ENCODE measurements at places on chromosomes 12 and 14.

- DNase-seq: no peak
Observed at GRCh38 chr12:107663277-107663676, 22.3 kb upstream of the PWP1 start.

GRCh38 chr12:104410786-104411185, 46.0 kb upstream of the CHST11 start:
- DNase-seq: no peak

GRCh38 chr14:81400852-81401251, 728 bp upstream of the STON2 start:
- DNase-seq: peak; percentile 98

DNA sequence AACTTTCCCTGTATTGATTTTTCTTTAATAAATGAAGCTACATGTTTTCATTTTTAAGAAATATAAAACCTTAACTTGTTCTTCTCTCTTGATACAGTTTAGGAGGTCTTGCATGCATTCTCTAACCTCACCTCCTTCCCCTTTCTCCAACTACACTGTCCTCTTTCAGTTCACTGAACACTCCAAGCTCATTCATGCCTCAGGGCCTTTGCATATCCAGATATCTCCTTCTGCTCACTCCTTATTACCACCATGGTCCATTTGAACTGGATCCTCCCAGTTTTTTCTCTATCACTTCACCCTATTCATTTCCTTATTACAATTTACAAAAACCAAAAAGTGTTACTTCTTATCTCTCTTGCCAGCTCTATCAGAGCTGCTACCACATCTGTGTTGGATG, 242.9 kb upstream of the PLEKHG7 start:
- DNase-seq: no peak

- peak; percentile 8 for DNase-seq
Observed at GRCh38 chr14:71855399-71856036, 76.7 kb upstream of the RGS6 start.

DNA sequence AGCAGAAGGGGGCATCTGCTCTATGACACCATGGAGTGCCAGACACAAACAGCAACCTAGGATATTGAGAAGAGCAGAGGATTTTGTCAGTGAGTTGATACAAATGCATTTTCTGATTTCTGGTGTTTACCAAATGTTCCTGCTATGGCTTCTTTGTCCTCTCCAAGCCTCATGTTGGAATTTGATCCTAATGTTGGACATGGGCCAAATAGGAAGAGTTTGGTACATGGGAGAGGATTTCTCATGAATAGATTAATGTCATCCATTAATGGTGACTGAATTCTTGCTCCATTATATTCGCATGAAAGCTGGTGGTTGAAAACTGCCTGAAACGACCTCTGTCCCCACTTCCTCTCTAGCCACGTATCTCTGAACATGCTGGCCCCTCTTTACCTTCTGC, 1002.2 kb upstream of the FLRT2 start:
- DNase-seq: no peak

GRCh38 chr14:99596772-99597171, 7.2 kb downstream of the CCDC85C start:
- no peak for DNase-seq

GRCh38 chr14:71361336-71361735, 454.1 kb downstream of the PCNX1 start:
- peak; percentile 45 for DNase-seq

- DNase-seq: no peak
Observed at GRCh38 chr12:50185970-50186663, 18.9 kb upstream of the CERS5 start.

GRCh38 chr14:55103971-55104954, 24.8 kb upstream of the LGALS3 start:
- DNase-seq: no peak

DNA sequence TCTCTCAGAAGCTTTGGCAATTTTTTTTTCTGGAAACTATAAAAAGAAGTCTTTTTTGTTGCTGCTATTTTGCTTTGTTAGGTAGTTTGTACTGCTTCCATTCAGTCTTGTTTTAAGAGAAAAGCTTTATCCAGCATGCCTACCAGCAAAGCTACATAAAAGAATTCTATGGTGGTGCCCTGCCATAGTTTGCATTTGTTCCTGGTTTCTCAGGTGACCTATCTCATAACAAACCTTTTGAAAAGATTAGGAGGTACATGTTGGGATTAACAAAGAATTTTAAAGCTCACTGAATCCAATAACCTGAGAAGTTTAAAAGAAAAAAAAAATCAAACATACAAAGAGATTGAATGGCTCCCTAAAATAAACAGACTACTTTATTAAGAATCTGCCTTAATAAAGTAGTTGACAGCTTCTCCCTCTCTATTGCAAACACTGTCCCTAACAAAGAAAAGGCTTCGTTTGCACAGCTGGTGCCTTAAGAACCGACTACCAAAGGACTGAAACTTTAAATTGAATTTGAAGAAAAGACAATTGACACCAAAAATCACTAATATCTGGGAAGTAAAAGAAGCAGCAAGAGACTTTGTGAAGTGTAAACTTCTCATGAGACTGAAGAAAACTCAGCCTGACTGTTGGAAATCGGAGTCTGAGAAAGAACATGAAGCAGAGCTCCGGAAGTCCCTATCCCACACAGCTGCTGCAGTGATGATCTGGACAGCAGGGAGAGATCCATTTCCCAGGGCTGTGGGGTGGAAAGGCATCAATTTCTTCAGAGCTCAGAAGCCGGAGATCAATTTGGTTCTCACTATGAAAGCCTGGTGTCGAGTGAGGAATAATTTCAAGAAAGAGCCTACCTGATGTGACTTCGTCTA, 102.7 kb upstream of the PLEKHA5 start:
- no peak for DNase-seq

GRCh38 chr14:76908834-76909233, 82.6 kb downstream of the LRRC74A start:
- DNase-seq: no peak

DNA sequence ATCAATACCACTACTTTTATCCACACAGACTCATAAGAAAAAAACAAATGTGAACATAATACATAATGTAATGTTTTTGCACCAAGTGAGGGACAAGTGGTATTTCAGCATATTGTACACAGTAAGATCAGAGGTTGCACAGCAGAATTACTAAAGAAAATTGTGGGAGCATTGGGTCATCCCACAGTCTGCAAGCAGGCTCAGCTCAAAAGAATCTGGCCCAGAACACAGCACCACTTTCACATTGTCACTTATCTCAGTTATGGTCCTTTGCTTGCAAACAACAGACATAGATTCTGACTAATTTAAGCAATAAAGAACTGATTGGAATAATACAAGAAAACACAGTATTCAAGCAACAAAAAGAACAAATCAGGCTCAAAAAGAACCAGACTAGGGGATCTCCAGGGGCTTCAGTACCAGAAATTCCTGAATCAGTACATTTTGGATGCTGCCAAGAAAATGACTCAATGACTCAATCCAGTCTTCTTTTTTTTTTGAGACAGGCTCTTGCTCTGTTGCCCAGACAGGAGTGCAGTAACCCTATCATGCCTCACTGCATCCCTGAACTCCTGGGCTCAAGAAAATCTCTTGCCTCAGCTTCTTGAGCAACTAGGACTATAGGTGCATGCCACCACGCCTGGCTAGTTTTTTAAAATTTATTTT, 42.9 kb upstream of the EEA1 start:
- DNase-seq: peak; percentile 75

GRCh38 chr12:1758887-1759286, 61.5 kb upstream of the LRTM2 start:
- DNase-seq: no peak

DNA sequence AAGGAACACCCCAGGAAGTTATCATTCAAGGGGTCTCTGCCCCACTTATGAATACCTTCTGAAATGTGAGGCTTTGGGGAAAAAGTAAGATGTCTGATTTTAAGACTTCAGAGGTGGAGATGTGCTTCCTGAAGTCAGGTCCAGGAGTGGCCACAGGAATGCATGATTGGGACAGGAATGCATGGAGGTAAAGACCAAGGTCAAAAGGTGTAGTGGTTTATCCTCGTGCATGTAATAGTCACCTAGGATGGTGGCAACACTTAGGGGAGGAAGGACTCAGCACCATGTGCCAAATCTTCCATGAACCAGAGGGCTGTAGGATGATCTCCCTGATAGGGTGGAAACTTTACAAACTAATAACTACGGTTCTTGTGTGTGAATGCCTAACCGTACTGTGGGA, 217.3 kb downstream of the C12orf75 start:
- no peak for DNase-seq

- peak; percentile 48 for DNase-seq
Observed at GRCh38 chr12:115375186-115375991, 691.4 kb upstream of the TBX3 start.

DNA sequence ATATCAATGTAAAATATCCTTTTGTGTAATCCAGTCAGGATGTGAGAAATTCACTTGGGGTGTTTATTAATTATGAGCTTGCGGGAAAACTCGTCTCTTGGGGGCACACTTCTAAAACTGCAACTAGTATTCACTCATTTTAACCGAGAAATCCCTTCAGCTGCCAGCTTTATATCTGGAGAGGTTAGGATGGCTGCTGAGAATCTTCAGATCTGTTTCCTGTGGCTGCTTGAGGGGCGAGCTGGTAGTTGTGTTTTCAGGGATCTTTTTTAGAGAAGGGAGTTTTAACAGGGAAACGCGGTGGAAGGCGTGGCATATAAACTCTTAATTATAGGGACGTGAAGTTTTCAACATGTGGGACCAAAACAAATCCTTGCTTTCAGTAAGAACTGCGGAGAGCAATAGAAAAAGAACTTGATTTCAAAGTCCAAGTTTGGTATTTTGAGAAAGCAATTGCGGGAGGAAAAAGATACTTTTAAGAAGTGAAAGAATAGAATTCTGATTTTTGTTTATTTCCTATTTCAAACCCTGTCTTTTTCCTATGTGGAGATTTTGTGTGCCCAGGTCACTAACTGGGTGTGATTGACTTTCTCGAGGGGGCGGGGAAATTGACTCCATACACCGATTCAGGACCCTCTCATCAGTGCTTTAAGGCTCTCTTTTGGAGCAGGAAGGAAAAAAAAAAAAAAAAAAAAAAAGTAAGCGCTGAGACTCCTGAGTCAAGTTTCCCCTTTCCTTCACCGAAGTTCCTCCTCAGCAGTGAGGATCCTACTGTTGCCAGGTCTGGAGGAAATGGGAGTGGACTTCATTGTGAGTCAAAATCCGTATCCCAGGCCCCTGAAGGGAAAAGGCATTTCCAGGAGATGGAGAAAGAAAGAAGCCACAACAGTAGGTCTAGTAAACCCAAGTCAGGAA, 1.1 kb downstream of the PPFIBP1 start:
- peak; percentile 64 for DNase-seq

- peak; percentile 32 for DNase-seq
Observed at GRCh38 chr12:78802593-78802992, 62.0 kb upstream of the SYT1 start.

DNA sequence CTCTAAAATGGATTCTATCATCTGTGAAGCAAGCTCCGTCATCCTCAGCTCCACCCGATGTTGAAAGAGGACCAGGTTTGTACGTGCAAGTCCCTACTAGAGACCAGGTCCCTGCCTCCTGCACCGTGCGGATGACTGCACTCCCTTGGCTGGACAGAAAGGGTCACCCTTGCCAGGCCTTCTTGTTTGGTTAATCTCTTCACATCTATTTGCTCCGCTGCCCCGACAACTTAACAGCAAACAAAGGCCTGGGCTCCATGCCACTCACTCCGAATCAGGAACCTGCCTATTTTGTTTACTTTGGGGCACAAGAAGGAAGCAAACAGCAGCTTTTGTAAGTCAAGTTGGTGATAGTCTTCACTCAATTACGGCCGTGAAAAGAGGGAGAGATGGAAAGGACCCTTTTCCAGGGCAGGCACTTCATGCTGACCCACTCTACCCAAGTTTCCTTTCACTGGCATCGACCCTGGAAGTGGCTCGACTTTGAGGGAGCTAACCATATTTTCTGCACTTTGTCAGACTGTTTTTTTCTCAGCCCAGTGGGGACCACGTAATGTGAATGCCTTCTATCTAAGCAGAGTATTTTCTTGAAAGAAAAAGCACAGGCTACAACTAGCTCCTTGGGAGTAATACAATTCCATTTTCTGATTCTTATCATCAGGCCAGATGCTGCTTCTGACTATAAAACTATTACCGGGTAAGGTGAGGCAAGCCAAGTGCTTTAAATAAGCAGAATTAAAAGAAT, 202.6 kb downstream of the FOXN3 start:
- DNase-seq: no peak

- no peak for DNase-seq
Observed at GRCh38 chr12:47590771-47591360, 115.0 kb downstream of the RPAP3 start.
